ENCODE measurements at places on chromosomes 7 and 10.

DNA sequence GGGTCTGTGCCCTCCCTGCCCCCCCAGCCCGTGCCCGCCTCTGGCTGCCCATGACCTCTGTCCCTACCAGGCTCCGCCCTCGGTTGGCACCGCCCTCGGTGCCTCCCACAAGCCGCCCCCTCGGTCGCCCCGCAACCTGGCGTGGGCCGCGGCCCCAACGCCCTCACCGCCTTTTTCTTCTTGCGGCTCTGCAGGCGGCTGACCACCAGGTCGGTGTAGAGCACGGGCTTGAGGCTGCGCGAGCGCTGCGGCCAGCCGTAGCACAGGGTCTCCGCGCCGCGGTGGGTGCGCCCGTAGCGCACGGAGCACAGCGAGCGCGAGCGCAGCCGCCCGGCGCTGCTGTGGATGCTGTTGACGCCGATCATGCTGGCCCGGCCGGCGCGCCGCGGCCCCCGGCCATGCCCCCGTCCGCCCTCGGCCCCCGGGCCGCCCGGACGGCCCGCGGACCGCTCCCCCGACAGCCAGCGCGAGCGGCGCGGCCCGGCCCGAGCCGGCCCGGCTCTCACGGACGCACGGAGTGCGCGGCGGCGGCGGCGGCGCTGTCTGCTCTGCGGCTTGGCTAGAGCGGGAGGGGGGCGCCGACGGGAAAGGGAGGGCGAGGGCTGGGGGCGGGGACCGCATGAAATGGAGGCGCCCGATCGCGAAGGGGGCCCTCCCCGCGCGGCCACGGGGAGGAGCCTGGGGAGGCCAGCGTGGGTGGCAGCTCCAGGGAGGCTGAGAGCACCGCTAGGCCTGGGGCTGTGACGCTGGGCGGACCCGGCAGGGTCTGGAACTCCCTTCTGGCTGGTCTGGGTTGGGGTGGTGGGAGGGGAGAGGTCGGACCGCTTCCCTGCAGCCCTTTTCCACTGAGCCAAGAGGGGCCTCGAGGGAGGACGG is 9.6 kb downstream of the PSD start:
- no peak for DNase-seq

DNA sequence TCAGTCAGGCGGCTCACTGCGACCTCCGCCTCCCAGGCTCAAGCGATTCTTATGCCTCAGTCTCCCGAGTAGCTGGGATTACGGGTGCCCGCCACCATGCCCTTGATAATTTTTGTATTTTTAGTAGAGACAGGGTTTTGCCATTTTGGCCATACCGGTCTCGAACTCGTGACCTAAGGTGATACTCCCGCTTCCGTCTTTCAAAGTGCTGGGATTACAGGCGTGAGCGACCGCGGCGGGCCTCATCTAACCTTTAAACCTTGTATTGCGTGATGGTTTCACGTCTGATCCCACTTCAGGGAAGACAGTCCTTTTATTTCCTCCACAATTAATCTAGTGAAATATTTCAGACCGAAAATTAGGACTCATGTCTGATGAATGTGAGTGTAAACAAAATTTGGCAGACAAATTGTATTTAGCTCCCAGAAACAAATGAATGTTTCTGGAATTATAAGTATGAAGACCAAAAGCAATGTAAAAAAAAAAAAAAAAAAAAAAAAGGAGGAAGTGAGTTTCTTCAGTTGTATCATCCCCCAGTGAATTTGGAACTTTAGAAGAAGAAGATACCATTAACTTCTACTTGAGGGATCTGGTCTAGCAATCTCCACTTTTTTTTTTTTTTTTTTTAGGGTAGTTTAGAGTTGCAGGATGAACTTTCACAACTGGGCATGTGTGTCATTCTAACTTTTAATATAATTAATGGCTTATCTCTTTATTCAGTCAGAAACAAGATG is 1.6 kb downstream of the NUP42 start:
- no peak for DNase-seq

GRCh38 chr7:100509231-100509630 is 25.5 kb downstream of the NYAP1 start:
- no peak for DNase-seq

DNA sequence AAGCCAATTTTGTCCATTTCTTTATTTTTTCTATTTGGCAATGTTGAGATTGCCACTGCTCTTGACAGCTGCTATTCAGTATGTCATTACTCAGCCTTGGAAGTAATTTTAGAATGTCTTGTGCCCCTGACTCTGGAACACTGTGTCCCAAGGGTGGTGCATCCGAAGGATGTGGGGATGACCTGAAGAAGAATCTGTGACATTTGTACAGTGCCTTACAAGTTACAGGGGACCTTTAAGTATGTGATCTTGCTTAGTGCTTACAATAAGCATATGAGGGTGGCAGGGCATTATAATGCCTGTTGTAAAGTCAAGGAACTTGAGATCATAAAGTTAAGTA is 239.5 kb downstream of the REEP3 start:
- DNase-seq = no peak

GRCh38 chr10:85791818-85792532 is 574.6 kb downstream of the GRID1 start:
- no peak for DNase-seq

DNA sequence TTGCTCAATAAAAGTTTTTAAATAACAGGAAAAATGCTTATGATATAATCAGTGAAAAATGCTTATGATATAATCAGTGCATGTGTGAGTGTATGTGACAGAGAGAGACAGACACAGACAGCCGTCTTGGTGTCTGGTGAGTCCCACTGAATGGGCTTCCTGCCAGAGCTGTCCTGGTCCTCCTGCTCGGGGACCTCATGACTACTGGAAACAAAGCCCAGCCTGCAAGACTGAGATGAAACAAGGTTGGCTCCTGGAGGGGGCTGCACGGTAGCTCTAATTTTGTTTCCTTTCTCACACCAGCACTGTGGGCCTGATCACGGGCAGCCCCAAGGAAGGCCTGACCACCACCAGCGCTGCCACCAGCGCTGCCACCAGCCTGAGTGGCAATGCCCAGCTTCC is 57.3 kb downstream of the NRP1 start:
- no peak for DNase-seq

DNA sequence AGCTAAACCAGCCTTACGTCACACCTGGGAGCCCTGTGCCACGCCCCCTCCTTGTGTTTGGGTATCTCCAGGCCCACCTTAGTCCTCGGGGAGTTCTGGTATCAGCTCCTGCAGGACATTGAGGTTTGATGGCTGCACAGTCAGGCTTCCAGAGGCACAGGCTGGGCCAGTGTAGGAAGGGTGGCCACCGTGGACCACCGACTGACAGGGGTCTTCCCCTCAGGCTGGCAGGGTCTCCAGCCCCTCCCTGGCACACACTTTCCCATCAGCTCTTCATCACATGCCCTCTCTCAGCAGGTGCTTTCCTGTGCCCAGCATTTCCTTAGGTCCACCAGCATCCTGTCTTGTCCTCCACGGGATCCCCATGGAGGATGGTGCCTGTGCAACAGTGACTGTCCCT is 413.1 kb downstream of the TCERG1L start:
- DNase-seq = no peak

- peak; percentile 61 for DNase-seq
Observed at GRCh38 chr7:56063882-56064625, at the start of gene SUMF2. Gene SUMF2 (plus strand): TSS chr7:56064286. CDS start chr7:56064312, 26 bp downstream.

- no peak for DNase-seq
Observed at GRCh38 chr10:97508342-97508741, 9.6 kb downstream of the UBTD1 start.

DNA sequence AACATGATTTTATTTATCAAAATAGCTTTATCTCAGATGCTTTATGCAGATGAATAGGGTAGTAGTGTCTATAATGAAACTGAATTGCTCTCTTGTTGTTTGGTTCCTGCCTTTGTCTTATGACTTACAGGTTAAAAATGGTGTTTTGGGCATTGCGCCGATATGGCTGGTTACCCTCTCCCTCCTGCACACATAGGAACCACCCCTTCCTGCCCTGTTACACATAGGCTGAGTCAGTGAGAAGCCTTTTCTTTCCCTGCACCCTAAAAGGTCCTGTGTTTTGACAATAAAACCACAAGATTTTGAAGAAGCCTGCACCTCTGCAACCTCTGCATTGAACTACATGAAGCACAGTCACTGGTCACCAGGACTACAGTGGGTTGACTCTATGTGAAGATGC is 655.8 kb upstream of the ANKRD30A start:
- DNase-seq = no peak

DNA sequence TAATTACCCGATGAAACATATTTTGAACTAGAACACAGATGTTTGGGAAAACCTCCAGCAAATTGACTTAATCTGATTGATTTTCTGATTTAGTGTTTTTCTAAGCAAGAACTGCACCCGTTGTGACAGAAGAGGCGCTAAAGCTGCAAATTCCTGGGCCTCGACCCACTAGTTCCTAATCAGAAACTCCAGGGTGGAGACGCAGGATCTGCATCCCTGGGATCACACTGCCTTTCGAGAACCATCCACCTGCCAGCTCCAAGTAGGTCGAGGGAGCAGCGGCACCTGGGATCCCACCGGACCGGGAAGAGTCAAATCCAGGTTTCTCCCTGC is 136.8 kb upstream of the CDCA7L start:
- DNase-seq = no peak

GRCh38 chr7:45149606-45150005 is 8.0 kb upstream of the RAMP3 start:
- no peak for DNase-seq

GRCh38 chr7:44177570-44178131 is 11.6 kb downstream of the GCK start:
- DNase-seq = no peak

Data from HFF-Myc (cell line).